ENCODE measurements at places on chromosomes 5 and 9.

GRCh38 chr5:50934343-50934742, 267.9 kb downstream of the PARP8 start:
- DNase-seq, result no peak

DNA sequence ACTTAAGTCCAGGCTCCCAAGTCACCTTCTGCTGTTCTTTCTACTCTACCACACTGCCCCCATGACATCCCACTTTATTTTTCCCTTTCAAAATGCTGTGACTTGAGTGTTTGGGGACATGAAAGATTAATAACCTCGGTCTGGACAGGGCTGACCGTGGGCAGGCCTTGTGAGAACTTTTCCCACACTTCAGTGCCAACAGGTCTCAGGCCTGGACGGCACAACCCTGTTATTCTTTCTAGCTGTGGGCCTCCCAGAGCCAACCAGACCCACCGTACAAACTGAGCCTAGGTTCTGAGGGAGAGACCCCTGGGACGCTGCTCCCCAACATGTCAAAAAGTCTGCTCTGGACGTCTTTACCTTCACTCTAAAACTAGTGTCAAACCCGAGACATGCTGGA, 153.4 kb downstream of the CEP120 start:
- no peak for DNase-seq

- DNase-seq, result no peak
Measured at GRCh38 chr5:170527991-170528390, 24.2 kb downstream of the KCNIP1 start.

- no peak for DNase-seq
Measured at GRCh38 chr9:4997196-4997595, 12.1 kb downstream of the JAK2 start.

DNA sequence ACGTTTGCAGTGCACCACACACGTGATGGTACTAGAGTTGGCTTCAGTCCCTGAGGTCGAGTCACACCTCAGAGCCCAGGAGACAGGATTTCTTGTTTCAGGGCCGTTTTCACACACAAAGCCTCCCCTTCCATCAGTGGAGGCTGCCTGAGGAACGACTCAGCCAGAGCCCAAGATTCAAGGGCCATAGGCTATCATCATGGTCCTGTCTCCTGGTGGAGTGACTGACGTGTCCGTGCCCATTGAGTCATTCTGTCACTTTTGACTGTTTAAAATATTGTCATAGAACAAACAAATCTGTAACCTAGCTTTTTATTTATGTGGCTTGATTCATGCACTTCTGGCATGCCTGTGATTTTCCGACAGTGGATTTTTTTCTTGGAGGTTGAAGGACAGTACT, 28.3 kb downstream of the CAMK2A start:
- no peak for DNase-seq

DNA sequence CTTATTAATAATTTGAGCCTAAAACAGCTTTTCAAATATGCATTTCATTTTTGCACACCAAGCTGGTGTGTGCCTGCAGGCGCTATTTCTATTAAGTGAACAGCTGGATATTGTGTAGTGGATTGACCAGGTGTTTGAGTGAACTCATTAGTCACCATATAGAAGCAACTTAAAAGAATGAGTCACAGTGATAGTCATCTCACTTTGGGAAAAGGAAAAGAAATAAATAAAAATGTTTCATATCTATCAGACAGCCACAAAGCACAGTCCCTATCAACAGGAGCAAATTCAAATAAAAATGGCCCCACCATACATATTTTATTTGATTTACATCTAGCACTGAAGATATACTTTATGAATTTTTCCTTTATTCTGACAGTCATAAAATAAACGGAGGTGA, 456.5 kb upstream of the CDH9 start:
- DNase-seq, result no peak

GRCh38 chr5:61589946-61590345, 257.9 kb downstream of the ZSWIM6 start:
- no peak for DNase-seq

DNA sequence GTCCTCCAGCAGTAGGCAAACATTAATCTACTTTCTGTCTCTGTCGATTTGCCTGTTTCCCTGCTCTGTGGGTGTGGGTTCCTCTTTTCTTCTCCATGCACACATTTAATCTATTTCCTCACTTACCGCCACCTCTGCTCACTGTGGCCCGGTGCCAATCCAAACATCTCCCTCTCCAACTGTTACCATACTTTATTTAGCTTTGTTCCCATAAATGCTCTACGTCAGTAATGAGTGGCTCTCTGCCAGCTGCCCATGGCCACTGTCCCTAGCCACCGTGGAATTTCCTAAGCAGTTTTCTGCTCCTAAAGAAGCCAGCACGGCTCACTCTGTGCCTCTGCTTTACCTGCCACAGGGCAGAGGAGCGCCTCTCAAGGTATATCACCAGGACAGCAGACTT, 19.5 kb upstream of the GOLPH3 start:
- no peak for DNase-seq

DNA sequence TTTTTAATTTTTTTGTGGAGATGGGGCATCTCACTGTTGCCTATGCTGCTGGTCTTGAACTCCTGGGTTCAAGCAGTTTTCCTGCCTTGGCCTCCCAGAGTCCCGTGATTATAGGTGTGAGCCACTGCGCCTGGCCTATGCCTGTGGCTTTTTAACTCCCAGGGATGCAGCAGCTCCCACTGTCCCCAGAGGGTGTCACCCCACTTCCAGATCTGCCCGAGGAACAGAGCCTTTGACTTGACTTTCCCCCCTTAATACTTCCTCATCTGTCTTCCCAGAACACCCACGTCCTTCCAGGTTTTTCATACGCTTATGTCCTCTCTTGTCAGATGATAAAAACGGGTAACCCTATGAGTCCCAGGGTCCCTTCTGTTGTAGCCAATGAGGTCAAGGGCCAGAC, 7.6 kb upstream of the PRRC2B start:
- no peak for DNase-seq

DNA sequence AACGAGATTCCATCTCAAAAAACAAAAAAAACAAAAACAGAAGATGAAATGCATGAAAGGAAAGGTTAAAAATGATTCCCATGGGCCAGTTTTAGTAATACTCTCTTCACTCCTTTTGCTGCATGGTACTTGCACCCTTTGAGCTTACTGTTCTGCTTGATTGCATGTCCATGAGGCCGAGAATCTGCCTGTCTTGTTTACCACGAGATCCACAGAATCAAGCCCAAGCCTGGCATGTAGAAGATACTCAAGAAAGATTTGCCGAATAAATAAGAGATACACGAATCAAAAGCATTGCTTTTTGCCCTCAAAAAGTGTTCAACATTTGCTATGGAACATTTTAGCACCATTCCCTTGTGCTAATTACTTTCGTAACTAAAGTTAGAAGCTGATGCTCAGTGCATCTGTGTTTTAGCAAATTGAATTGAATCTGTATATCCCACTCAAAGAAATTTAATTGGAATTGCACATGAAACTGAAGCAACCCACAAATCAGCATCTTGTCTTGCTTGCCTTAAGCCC, 1.1 kb downstream of the FAXDC2 start:
- DNase-seq, result no peak

- no peak for DNase-seq
Measured at GRCh38 chr5:124659798-124660197, 86.6 kb downstream of the ZNF608 start.

GRCh38 chr5:19047277-19047676, 940.7 kb downstream of the CDH18 start:
- DNase-seq, result no peak

- no peak for DNase-seq
Measured at GRCh38 chr9:91558879-91559278, 135.2 kb upstream of the NFIL3 start.

GRCh38 chr5:108003178-108003577, 332.4 kb upstream of the EFNA5 start:
- no peak for DNase-seq

DNA sequence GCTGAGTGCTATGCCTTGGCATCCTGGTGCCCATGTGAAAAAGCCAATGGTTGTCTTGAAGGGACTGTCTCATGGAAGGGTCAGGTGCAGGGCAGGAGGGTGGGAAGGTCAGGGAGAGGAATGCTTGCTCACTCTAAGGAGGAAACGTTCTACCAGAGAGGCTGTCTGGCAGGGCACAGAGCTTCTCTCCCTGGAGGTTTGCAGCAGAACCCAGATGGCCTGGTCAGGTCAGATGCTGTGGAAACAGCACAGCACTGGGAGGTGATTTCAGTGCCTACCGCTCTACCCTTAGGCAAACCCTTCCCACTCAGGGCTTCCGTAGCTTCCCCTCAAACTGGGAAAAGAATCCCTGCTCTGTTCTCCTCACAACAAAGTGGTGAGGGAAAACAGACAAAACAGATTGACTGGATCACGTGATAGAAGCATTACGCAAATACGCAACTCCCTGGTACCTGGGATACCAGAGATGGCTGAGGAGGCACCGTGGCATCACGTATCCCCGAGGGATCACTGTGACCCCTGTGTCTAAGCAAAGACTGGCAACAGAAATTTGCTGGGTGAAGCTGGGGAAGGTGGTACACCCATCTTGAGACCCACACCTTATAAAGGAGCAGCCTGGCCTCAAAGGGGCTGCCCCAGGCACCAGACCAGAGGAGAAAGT, 3.9 kb upstream of the MGAT1 start:
- DNase-seq, result no peak

DNA sequence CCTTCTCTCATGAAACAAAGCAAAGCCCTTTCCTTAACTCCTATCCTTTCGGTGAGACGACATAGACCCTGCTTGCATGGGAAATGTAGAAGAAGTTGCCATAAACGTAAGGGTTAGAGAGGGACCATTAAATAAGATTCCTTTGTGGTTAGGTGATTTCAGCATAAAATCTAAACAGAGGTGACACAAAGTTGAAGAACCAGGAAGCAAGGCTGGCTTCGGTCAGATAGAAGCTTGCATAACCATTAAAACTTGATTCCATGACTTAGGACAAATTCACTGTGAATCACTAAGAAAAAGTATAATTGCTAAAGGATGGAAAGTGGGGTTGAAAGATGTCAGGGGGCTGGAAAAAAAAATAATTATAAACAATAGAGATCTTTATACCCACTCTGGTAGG, 30.9 kb upstream of the ABLIM3 start:
- no peak for DNase-seq

DNA sequence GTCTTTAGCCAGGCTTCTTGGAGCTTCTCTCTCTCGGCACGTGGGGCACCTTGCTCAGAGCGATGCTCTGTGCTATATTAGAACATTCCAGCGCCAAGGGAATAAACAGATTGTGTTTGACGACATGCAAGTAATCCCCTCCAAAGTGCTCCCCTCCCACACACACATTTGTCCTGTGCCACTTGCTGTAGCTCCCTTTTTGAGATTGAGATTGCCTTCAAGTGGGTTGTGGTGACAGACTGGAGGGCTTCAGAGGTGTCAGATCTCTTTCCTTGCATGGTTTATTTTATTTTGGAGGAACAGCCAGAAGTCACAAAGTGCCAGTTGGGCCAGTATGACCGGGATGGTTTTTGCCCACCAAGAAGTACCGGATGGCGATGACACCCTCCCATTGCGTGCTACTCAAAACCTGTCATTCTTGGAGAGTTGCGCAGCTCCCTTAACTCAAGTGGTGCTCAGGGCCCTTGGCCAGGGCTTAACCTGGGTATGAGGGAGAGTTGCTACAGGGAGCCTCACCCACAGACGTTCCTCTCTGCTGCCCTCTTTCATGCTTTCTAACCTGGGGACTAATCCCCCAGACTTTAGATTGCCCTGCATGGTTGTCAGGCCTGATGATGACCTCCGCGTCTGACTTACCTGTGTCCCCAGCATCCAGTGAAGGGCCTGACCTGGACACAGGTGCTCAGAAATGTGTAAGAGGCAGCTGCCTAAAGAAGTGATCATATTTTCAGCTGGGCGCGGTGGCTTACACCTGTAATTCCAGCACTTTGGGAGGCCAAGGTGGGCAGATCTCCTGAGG, 18.8 kb upstream of the RPL26L1 start:
- DNase-seq, result no peak

DNA sequence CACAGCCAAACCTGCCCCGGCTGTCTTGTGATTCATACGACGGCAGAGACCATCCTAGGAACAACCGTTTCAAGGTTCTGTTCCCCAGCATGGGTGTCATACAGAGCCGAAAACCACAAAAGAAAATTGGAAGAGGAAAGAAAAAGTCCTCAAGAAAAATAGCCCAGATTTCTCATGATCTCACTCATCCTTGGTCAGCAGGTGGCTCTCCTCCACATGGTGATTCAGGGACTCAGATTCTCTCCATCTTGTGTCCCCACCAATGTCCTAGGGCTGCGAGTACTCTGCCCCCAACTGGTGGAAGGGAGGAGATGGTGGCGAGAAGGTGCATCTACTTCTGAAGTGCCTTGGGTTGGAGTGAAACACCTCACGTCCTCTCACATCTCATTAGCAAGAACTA, 25.6 kb downstream of the PDZD2 start:
- DNase-seq, result no peak

- no peak for DNase-seq
Measured at GRCh38 chr9:38274800-38275199, 117.7 kb upstream of the ALDH1B1 start.

- DNase-seq, result no peak
Measured at GRCh38 chr5:96516631-96517071, 83.6 kb upstream of the PCSK1 start.

DNA sequence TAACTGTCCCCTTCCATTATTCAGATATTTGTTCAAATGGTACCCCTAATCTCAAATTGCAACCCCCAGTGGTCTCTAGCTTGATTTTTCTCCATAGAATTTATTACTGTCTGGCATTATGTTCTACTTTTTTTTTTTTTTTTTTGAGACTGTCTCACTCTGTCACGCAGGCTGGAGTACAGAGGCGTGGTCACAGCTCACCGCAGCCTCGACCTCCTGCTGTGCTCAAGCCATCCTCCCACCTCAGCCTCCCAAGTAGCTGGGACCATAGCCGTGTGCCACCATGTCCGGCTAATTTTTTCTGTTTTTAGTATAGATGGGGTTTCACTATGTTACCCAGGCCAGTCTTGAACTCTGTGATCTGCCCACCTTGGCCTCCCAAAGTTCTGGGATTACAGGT, 2.0 kb upstream of the REEP5 start:
- DNase-seq, result no peak

DNA sequence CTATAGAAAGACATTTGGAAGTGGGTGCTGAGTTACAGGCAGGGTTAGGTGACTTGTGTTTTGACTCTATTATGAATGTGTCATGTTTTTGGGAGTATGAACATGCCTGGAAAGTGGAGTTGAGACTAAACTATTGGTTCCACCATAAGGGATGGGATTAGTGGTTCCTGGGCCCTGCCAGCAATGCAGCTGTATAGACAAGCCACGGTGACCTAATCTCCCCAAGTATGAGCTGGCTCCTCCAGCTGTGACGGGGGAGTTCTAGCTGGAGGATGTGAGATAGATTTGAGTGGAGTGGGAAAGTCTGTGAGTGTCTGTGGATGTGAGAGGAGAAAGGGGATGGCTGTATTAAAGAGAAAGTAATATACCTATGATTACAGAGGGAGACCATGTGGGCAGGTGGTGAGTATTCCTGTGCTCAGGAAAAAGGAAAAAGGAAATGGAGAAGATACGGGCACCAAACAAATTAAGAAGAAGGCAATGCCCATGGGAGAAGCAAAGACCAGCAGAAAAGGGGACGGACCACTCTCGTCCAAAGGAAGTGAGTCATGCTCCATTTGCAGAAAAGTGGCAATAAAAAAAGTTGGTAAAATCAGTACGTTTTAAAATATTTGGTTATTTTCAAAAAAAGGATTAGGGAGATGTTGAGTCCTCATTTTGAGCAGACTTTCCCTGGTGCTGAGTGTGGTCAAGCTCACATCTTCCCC, 48.3 kb upstream of the ICE1 start:
- DNase-seq, result no peak

GRCh38 chr5:80060966-80061365, 25.8 kb downstream of the THBS4 start:
- no peak for DNase-seq

- DNase-seq, result no peak
Measured at GRCh38 chr5:171968531-171968930, 37.9 kb downstream of the FBXW11 start.

Data from activated T-cell treated with anti-CD3 and anti-CD28 coated beads for 24 hours (primary cell).